ENCODE measurements at places on chromosomes 5 and 9.

DNA sequence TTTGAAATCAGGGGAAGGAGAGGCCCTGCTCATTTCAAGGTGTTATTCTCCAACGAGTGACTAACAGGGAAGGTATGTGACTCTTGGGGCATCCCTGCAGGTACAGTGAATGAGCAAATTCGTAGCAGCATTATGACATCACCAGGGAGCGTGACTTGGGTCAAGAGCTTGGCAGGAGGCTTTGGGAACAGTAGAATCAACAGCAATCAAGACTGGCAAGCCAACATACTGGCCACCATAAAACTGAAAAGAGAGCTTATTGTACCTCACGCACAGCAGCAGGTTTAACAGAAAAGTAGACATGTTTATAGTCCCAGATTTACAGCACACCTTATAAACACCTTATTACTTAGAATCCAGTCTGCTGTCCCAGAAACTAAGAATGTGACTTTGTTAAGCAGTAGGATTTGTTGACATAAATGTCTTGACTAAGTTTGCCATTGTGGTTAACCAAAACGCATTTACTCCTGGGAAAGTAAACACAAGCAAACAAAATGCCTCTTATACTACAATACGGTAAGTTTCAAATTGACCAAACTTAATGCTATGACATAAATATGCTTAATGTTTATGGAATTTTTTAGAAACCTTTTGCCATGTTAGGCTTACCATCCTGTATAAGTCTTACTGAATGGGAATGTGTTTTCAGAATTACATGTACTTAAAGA lies 297.8 kb downstream of the NPR3 start:
- DNase-seq = no peak

DNA sequence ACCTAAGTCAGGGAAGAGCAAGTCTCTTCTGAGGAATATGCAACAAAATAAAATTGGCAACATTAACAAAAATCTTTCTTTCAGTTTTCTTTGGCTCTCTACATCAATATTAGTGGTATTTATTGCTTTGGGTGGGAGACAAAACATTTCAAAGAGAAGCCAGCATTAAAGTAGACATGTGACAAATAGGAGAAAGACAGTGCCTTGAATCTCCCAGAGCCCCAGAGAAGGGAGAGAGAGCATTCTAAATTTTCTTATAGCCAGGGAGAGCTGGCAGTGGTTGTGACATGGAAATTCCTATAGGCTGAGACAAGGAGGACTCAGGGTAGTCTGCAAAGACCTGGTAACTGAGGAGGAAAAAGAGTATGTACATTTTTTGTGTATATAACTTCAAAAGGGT lies 79.4 kb upstream of the NREP start:
- DNase-seq = no peak

DNA sequence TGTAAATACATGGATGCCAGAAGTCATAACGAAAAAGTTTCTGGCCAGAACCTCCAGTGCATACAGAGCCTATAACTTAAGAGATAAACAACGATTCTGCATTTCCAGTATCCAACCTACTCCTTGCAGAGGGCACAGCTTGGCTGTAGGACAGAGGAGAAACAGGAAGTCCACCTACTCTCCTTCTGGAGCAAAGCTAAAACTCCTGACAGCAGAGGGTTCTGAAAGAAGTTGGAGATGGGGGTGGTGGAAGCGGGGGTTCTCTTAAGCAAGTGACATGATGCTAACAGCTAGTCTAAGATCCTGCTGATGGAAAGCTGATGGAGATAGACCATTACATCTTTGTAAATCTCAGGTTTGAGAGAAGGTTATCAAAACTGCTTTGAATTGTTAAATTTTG lies 35.5 kb upstream of the CTNNAL1 start:
- DNase-seq = no peak

- no peak for DNase-seq
Observed at GRCh38 chr5:57002959-57003485, 51.1 kb upstream of the MIER3 start.

GRCh38 chr9:134349936-134350335 lies 23.7 kb downstream of the RXRA start:
- DNase-seq = no peak
